ENCODE measurements at places on chromosomes 1 and 21.

DNA sequence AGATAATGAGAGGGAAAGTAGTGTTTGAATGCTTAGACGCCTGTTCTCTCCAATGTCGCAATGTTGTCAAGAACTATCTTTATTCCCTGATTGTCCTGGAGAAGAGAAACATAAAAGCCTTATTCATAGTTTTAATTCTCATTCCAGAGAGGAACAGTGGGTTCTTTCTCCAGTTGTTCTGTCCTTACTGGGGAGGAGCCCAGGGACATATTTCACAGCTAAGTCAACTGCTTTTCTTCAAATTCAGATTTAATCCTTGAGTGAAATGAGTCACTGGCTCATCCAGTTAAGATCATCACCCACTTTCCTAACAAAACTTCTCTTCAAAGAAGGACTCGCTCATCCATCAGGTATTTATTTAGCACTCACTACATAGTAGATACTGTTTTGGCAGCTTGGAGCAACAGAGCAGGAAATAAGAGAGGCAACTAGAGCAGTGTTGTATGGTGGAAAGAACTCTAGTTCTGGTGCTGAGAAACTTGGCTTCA lies 365.7 kb upstream of the USP24 start:
- DNase-seq: no peak

DNA sequence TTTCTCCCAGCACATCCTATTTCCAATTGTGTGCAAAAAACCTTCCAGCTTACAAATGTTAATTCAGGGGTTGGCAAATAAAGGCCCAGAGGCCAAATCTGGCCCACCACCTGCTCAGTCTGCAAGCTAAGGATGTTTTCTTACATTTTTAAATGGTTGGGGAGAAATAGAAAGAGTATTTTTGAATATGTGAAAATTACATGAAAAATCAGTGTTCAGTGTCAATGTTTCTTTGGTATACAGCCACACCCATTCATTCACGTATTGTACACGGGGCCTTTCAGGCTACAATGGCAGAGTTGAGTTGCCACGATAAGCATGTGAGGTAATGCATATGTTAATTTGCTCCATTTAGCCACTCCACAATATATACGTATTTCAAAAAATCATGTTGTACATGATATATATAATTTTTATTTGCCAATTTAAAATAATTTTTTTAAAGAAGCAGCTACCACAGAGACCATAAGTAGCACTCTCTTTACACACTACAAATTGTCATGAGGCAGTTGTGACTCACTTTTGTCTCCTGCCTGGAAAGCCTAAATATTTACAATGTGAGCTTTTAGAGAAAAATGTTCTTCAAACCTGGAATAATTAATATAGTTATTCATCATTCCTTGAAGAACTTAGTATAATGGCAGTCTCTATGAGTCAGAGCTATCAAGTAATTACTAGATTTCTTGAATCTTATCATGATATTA lies 189.6 kb downstream of the SMYD3 start:
- DNase-seq: no peak

DNA sequence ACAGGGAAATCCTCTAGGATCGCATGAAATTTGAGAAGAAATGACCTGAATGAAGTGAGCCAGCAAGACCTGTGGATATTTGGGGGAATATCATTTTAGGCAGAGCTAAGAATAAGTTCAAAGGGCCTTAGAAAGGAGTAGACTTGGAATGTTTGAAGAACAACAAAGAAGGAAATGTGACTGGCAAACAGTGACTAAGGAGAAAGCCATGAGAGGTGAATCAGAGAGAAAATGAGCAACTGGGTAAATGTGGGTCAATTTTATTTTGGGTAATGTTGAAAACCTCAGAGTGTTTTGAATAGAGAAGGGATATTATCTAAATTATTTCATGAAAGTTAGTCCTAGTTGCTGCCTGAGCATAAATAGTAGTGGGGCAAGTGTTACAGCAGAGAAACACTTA lies 672.8 kb downstream of the LMO4 start:
- no peak for DNase-seq

GRCh38 chr1:27299385-27300271 lies 22.3 kb upstream of the TMEM222 start:
- DNase-seq: no peak

- DNase-seq: no peak
Observed at GRCh38 chr1:116133696-116134475, 22.7 kb downstream of the MAB21L3 start.

DNA sequence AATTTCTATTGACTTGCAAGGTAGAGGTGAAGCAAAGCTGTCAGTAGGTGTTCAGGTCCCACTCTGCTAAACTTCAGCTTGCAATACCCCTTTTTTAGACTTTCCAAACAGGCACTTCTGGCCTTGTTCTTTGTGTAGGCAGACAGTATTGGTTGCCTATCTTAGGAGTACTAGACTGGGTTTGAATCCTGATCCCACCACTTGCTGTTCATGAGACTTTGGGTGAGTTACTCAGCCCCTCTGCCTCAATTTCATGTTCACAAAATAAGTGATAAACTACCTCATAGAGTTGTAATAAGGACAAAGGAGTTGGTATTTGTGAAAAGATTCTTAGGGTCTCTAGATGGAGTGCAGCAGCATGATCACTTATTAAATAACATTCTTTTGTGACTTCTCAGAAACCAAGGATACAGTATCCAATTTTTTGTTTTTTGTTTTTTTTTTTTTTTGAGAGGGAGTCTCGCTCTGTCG lies 5.2 kb downstream of the RCC1 start:
- DNase-seq: no peak

DNA sequence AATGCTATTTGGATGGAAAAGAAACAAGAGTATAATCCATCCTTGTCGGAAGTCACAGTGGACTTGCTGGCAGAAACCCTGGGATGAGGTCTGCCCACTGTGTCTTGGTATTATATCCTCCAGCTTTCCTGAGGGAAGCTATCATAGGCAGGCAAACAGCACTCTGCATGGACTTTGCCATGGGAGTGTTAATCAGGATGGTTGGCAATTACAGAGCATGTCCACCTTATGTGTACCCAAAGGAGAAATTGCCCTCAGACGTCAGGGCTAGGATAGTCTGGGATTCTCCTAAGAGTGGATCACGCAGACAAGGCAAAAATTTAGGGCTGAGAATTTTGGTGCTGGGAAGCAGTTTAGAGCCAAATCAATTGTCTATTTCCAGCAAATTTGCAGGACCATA lies 184.9 kb upstream of the ESRRG start:
- no peak for DNase-seq

- no peak for DNase-seq
Observed at GRCh38 chr1:192303029-192303428, 13.8 kb upstream of the RGS21 start.

- no peak for DNase-seq
Observed at GRCh38 chr1:195606483-195606882, 1001.8 kb downstream of the KCNT2 start.

- no peak for DNase-seq
Observed at GRCh38 chr21:32861866-32862265, 90.3 kb upstream of the PAXBP1 start.

DNA sequence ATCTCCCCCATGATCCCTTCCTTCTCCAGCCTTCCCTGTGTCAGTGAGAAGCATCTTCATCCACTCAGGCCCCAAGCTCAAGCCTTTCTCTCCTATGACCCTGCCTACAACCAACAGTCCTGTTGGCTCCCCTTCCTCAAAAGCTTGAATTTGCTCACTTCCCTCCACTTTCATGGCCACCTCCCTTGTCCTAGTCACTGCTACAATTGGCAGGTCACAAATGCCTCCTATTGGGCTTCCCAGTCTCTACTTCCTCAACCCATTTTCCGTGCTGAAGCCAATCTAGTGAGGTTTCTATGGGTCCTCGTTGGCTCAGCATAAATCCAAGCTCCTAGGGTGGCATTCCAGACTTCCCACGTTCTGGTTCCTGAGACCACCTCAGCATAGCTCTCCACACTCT lies 40.2 kb upstream of the SLC6A9 start:
- no peak for DNase-seq

Data from CD4-positive, alpha-beta T cell treated with Interleukin-4 for 4 hours (primary cell).